ENCODE measurements at places on chromosomes 6 and 20.

GRCh38 chr6:2546901-2547300, 203.8 kb downstream of the MYLK4 start:
- no peak for DNase-seq

DNA sequence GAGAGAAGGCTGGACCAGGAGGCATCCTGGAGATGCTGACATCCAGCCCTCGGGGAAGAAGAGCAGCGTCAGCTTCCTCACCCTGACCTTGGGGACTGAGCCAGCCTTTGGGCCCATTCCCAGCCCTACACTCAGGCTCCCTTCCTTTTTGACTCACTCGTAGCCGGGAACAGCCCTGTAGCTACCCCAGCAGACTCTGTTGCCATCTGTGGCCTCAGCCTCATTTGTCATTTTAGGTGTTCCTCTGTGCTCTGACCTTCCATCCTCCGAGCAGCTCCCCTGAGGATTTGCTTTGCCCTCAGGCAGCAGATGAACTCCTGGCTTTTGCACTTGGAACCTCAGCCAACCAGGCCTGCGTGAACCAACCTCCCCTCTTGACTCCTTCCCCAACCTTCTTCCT, 67.5 kb downstream of the ELOVL2 start:
- no peak for DNase-seq

DNA sequence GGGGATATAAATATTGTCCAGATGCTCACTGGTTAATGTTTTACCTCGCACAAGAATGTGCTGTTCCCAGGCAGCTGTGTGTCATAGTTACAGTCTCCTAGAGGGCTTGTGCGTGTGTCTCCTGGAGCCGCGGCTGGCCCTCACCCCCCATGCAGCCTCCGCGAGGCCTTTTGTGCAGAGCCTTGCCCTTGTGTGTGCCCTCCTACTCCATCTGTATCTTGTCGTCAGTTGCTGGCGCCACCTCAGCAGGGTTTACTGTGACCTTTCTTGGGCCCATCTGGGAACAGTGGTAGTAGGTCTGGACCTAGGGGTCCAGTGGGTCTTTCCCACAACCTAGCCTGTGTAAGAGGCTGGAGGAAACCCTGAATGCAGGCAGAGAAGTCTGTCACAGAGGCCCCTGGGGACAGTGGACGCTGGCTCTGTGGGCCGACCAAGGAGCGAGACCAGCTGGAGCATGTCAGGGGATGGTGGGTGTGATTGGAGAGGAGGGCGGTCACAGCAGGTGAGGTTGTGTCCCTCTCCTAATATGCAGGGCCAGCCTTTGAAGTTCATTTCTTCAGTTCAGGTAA, 35.2 kb downstream of the PPP1R14C start:
- DNase-seq, result no peak

- DNase-seq, result no peak
Observed at GRCh38 chr6:4662886-4663285, 113.3 kb upstream of the CDYL start.

DNA sequence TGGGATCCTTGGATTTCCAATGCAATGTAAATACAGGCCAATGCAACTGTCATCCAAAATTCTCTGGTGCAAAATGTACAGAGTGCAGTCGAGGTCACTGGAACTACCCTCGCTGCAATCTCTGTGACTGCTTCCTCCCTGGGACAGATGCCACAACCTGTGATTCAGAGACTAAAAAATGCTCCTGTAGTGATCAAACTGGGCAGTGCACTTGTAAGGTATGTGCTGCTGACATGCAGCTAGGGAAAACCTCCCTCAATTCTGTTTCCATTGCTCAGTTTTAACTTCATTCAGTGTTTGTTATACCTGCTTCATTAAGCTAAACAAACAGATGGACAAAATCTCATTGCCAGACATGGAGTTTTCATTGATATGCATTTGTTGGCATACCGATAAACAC, 397.1 kb downstream of the ARHGAP18 start:
- no peak for DNase-seq

DNA sequence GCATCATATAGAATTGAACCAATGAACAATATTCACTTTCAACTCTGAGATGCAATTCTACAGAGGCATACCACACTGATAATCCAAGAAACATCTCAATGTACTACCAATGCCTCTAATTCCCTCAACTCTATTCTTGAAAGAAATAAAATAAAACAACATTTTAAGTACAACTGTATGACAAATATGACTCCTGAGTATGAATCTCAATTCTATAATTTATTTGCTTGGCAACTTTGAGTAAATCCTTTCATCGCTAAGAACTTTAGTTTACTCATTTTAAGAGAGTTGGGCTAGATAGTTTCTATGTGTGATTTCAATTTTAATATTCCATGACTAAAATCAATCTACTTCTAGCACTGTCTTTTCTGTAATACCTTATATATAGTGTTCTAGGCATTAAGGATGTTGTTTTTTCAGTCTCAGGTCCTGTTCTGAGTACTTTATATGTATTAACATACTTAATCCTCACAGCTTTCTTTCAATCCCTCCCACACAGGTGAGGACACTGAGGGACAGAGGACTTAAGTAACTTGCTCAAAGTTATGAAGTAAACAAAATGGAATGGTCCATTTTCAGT, 33.4 kb downstream of the GOPC start:
- DNase-seq, result no peak

- no peak for DNase-seq
Observed at GRCh38 chr6:43284991-43285781, 12.9 kb upstream of the SLC22A7 start.

DNA sequence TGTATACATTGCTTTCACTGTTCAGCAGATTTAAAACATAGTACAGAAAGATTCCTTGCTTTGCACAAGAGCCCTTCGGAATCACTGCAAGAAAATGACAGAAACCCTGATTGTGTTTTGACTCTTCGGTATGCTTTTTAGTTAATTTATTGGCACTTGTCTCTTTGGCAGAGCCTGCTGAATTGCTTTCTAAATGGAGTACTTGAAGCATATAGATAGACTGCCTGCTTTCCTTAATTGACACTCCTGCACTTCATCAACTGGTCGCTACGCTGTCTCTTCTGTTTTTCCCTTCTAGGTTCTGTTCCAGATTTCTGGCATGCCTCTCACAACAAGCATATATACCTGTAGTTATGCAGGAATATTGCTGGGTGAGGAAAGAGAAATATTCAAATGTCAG, 22.4 kb upstream of the RBM24 start:
- no peak for DNase-seq

DNA sequence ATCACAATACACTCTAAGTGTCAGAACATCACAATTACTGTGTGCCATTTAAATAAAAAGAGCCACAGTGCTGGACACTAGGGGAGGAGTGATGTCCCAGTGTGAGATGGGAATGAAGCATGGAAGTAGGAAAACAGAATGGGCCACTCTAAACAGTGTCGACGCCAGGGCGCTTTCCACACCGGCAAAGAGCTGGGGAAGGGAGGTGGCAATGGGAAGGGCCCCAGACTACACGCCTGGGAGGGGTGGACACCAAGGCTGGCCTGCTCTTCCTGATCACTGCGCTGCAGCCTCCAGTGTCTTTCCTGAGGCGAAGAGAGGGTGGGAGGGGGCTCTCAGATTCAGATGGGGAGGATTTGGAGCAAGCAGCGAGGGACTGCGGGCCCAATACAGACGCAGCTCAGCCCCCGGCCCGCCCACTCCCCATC, 75.9 kb downstream of the ERMARD start:
- DNase-seq, result no peak

- no peak for DNase-seq
Observed at GRCh38 chr20:1783245-1783644, 112.0 kb upstream of the SIRPA start.

DNA sequence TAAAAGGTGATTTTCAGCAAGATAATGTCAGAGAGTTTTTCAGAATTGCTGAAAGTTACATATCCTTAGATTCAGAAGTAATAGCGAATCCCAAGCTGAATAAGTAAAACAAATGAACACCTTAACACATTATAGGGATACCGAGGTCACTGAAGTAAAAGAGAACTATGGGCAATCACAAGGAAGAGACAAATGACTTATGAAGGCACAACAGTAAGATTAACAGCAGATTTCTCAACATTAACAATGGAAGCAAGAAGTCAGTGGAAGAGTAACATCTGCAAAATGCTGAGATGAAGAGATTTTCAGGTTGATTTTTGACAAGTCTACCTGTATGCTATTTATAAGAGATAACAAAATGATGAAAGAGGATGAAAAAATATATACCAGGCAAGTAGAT, 86.1 kb upstream of the EZR start:
- no peak for DNase-seq

GRCh38 chr6:126941751-126942150, 176.7 kb upstream of the RSPO3 start:
- no peak for DNase-seq

DNA sequence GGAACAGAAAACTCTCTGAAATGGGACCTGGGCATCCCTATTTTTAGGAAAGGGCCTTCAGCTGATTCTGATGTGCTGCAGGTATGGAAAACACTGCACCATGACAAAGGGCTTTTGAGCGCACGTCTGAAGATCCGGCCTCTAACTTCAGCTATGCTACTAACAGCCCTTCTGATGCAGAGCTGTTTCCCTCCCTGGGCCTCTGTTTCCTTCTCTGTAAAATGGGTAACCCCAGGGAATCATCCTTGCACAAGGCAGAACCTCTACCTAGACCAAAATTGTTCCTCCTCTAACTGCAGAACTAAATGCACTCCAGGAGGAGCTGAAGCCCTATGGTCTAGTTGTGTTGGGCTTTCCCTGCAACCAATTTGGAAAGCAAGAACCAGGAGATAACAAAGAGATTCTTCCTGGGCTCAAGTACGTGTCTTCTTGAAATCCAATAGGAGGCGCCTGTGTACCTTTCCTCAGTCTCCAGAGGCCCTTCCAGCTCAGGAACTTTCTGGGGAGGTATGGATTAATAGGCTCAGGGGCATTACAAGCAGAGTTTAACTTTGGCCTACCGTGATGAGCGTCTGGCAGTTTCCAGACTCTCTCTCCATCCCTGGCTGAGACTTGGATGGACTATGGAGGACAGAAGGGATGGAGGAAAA, 5.9 kb downstream of the GPX5 start:
- no peak for DNase-seq

GRCh38 chr20:35508493-35509218, 20.8 kb downstream of the C20orf173 start:
- DNase-seq, result no peak

DNA sequence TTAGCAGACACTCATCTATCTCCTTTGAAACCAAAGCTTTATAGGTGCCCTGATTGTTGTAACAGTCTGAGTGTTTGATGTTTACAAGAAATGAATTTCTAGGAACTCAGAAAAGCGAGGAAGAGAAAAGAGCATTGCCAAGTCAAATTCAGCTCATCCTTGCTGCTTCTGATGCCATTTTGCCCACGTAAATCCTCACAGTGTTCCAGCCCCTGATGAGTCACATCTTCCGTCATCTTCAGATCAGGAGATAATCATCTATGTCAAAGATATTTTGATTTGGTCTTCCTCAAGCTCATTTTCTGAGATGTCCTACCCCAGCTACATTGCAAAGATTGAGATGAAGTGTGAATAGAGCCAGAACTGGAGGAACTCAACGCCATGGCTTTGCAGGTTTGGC, 426.2 kb downstream of the BMP2 start:
- DNase-seq, result no peak

GRCh38 chr20:1616858-1617434, 2.9 kb downstream of the SIRPB1 start:
- DNase-seq, result no peak

DNA sequence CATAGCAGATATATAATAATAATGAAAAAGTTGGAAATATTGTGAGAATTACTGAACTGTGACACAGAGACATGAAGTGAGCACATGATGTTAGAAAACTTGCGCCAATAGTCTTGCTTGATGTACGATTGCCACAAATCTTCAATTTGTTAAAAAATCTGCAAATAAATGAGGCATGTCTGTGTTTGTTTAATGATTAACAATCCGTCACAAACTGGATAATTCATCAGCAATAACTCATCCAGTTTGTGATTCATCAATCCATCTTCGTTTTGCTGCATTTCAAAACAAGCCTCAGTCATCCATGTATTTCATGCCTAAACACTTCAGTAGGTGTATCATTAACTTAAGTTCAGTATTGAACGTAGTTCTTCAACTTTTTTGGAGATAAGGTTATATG, 25.5 kb upstream of the SMIM26 start:
- no peak for DNase-seq

- DNase-seq, result no peak
Observed at GRCh38 chr6:19721766-19722377, 115.3 kb upstream of the ID4 start.

DNA sequence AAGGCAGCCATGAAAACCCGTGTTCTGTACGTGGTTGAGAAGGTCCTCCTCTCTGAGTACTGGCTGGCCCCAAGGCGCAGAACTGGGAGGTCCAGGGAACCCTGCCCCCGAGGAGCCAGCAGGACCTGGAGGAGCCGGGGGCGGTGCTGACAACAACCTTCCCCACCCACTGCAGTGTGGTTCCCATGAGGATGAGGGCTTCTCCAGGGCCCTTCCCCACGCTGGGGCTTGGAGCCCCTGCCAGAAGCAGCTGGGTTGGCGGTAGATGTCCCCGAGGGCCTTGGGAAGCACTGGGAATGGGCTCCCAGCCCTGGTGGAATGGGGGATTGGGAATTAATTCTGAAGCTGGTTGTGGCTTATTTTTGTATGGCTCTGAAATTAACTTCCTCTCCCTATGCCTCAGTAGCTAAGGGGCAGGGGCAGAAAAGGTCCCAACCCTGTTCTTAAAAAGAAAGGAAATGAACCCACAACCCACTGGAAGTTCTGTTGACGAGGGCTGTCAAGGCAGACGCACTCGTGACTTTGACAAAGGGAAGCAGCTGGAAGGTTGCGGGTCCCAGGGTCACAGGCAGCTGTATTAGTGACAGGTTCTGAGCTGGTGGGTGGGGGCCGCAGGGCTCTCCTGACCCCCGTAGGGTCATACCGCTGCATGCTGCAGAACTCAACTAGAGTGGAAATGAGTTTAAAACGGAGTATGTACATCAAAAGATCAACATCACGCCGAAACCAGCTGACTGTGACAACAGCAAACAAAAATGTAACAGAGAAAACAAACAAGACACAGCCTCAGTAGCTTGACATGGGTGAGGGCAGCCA, 13.9 kb upstream of the HELZ2 start:
- no peak for DNase-seq

DNA sequence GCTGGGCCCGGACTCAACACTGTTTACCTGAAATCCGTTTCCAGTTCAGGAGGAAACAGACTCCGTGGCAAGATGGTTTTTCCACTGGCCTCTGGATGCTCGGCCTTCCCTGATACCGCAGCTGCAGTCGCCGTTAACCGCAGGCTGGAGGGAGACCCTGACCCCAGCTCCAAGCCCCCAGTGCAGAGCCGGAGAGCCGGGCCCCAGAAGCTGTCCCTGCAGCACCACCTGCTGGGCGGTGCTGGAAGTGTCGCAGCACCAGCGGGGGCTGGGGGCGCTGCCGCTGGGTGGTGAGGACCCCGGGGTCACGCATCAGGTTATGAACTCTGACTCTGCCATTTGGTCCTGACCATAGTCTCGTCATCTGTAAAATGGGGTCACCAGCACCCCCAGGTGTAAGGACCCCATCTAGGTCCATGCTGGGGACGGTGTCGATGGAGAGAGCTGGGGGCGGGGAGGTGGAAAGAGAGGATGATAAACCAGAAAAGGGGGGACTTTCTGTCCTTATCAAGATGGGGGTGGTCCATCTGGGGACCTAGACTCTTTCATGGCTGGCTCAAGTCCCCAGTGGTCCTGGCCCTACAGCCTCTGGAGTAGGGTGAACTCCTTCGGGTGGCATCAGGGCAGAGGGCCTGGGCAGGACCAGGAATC, 20.8 kb upstream of the CHRNA4 start:
- DNase-seq, result peak; percentile 18
